ENCODE measurements at places on chromosomes 11 and 22.
A peak's percentile ranks its signal among the peaks of the same experiment; 100 is the strongest.

DNA sequence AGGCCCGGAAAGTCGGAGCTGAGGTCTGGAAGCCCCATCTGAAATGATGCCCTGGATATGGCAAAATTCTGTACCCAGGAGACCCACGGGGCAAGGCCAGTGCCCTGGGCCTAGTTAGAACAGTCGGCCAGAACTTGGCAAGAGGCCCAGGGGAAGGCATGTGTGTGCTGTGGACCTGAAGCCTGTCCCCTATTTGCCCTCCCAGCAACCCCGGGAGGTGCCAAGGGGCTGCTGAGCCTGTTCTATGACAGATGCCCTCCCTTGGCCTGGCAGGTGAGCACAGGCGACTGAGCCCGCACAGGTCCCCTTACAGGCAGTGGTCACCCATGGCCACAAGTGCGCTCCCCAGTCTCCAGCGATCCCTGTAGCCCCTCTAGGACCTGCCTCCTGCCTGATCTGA, 51.7 kb downstream of the NAT10 start:
- DNase-seq, result no peak

DNA sequence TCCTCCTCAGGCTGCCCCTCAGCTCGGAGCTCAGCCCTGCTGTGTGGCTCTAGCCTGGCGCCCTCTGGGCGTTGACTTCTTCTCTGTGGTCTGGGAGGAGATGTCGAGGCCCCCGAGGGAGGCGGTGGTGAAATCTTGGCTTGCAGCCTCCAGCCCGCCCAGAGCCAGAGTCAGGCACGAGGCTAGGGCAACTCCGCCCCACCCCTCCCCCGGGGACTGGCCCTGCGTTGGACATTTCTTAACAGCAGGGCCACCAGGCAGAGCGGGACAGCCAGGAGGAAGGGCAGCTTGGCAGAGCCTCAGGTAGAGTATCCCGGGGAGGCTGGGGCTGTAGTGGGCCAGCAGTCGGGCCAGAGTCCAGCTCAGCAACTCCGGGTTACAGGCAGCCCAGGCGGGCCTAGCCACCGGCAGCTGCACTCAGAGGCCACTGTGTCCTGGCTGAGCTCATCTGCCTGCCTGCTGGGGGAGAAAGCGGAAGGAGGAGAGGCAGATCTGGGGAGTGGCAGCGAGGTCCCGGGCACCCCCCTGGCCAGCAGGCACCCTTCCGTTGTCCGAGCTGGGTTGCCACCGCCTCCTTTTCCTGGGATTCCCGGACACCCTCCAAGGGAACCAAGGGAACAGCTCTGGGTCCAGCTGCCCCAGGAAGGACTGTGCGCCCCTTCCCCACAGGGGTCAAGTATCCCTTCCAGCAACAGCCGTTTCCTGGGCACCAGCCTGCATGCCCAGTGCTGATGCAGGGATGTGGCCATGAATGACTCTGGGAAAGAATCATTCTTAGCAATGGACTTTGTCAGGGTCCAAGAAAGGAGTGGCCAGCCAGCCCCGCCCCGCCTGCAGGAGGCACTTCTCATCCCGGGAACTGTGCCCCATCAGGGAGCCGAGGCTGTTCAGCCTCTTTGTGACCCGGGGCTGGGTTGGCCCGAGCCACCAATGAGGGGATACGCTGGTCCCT, at the start of gene ALDH3B1:
Gene ALDH3B1, plus strand, starts transcription at position 238 of the 952 bp plus-strand sequence. CDS start 4,971 bp downstream, outside the sequence.
- DNase-seq, result no peak

- peak; percentile 63 for DNase-seq
Measured at GRCh38 chr11:33620423-33621171, 80.0 kb downstream of the C11orf91 start.

- DNase-seq, result no peak
Measured at GRCh38 chr11:66008468-66009101, 3.2 kb upstream of the CST6 start.

- DNase-seq, result no peak
Measured at GRCh38 chr11:78171951-78172350, 16.5 kb downstream of the KCTD21 start.

- DNase-seq, result no peak
Measured at GRCh38 chr22:26053737-26054316, 115.4 kb upstream of the SEZ6L start.

- no peak for DNase-seq
Measured at GRCh38 chr11:13983081-13983751, 20.7 kb downstream of the SPON1 start.

DNA sequence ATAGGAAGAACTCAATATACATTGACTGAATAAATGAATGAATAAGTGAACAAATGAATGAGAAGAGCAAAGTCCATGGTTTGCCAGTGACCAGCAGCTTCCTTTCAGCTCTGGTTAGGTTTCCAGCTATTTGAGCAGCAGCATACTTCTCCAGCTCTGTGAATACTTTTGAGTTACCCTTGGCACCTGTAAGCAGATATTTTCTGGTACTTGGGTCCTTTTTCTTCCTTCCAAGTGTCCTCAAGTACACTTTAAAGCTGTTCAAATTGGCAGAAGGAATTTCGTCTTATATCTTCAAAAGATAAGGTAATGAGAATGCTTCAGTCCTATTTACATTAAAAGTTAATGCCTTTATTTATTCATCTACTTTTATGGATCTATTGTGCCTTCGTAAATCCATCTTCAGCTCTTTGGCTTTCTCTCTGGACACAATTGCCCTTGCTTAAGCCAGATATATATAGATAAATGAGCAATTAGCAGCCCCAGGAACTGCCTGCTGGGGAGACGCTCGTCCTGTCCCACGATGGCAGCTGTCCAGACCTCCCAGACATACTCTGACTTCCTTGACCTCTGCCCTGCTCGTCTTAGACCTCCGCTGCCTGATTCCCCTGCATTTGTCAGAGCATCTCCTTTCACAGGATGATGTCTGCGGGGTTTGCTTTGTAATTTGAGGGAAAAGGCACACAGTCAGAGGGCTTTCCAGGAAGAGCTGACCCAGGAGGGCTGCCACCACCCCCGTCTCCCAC, 926.3 kb downstream of the OPCML start:
- DNase-seq, result no peak

- DNase-seq, result no peak
Measured at GRCh38 chr22:37818409-37819104, 4.6 kb upstream of the GALR3 start.

GRCh38 chr22:31814942-31815341, 61.1 kb downstream of the DEPDC5 start:
- no peak for DNase-seq
